ENCODE measurements at places on chromosomes 7 and 10. TPM values are rescaled to one million over a fixed set of nuclear protein-coding genes. Genes with fewer than 3 reads are reported as not detected.

- DNase-seq: no peak
Measured at GRCh38 chr10:75058161-75058560, 53.3 kb upstream of the SAMD8 start.

- no peak for DNase-seq
Measured at GRCh38 chr10:103901299-103901698, 16.7 kb downstream of the STN1 start.

GRCh38 chr7:57867884-57868701 is 418.1 kb downstream of the ZNF716 start:
- no peak for DNase-seq

GRCh38 chr7:158531661-158532060 is 56.0 kb downstream of the PTPRN2 start:
- DNase-seq: no peak

Gene GRK5
- total RNA-seq: 22.7 TPM

GRCh38 chr7:1974290-1975101 is 258.2 kb downstream of the MAD1L1 start:
- DNase-seq: no peak

GRCh38 chr7:2757361-2757903 is 69.4 kb downstream of the AMZ1 start:
- DNase-seq: peak; percentile 29

DNA sequence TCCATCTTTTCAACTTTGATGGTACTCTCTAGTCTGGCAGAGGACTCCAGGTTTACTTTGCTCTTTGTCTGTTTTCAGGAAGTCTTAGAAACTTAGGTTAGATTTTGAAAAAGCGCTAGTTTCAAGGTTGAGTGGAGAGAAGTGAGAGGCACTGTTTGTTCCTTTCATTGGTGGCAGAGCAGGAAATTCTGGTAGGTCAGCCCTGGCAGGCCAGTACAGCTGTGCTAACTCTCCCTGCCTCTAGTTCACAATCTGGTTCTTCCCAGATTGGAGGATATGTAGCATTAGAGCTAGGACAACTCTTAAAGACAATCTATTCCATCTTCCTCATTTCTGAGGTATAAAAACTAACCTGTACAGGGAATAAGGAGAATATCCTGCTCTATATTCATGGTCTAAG is 160.9 kb upstream of the FZD1 start:
- DNase-seq: no peak

- no peak for DNase-seq
Measured at GRCh38 chr7:106152313-106152665, 40.2 kb upstream of the SYPL1 start.

DNA sequence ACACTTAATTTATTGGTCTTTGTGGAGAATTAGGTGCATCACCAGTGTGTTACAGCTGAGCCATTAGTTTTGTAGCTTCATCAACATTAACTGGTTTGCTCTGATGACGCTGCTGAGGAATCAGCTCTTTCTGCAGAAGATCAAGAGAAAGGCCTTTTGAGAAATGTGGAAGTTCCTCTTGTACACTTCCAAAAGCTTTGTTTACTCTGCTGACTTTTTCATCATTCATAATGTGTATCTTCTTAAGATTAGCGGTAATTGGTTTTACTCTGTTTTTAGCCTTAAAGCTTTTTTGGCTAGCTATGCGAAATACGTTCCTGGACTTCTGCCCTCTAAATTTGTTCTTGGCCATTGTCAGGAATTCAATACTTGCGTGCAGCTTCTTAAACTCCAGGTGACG is 8.2 kb upstream of the PHYH start:
- no peak for DNase-seq

DNA sequence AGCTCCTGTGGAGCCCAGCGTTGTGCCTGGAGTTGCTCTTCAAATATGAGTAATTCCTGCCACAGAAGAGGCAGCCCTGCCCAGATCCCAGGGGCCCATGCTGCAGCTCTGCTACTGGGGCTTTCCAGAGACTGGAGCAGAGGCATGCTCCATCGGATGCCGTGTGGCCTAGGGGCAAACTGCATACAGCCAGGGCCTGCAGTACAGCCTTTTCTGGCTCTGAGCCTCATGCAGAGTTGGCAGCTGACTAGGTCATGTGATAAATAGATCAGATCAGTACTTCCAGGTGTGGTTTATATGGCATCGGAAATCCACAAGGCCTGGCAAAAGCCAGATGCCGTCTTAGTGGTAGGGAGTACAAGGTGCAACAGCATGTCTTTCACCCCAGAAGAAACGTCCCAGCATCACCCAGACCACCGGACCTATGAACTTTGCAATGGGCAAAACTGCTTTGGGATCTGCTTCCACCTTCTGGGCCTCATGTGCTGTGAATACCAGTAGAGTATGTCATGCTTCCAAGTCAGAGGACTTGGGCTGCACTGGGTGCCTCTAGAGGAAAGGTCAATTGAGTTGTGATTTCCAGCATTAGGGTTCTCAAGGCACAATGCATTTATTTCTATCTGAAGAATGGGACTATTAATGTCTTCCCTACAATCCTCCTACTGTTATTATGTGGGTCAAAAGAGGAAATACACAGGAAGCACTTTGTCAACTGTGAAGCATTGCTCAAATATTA is 250.7 kb upstream of the ZNF32 start:
- no peak for DNase-seq

GRCh38 chr10:60044242-60044641 is 137.9 kb upstream of the CCDC6 start:
- no peak for DNase-seq

- DNase-seq: no peak
Measured at GRCh38 chr10:22158426-22158825, 59.4 kb downstream of the EBLN1 start.

DNA sequence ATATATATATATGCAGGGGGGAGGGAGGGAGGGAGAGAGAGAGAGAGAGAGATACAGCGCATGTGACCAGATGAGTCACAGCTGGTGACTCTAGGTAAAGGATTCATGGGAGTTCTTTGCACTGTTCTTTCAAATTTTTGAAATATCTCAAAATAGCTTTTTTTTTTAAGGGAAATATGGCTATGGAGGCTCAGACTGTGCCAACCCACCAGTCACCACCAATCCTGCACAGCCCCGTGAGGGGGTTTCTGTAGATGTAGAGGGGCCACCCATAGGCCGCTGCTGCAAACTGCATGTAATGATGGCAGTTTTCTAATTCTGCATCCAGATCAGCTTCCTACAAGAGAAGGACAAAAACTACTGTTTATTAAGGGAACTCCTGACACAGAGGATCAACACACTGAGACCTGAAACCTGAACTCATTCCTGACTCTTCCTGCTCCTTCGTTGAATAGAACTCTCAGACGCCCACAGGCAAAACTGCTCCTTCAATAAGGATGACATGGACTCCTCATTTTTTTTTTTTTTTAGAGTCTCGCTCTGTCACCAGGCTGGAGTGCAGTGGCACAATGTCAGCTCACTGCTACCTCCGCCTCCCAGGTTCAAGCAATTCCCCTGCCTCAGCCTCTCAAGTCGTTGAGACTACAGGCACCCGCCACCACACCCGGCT is 17.3 kb downstream of the DAGLB start:
- no peak for DNase-seq

GRCh38 chr10:26932576-26932975 is 71.8 kb upstream of the ABI1 start:
- DNase-seq: no peak

DNA sequence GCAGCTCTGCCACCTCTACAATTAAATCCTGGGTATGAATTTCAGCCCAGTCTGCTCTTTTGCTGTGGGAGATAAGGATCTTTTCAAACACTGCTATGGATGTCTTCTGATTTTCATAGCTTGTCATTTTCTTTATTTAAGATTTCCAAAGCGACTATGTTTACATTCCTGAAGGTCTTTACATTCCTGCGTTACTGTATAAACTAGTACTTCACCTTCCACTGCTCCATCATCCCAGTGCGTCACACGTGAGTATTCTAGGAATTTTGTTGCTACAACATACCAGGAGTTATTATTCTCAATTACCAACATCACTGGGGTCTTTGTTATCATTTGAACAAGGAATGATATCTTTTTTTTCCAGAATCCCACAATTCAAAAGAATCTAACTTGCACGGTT is 944.7 kb downstream of the SORCS3 start:
- DNase-seq: no peak

- DNase-seq: no peak
Measured at GRCh38 chr10:26857991-26858706, 2.6 kb downstream of the ABI1 start.

DNA sequence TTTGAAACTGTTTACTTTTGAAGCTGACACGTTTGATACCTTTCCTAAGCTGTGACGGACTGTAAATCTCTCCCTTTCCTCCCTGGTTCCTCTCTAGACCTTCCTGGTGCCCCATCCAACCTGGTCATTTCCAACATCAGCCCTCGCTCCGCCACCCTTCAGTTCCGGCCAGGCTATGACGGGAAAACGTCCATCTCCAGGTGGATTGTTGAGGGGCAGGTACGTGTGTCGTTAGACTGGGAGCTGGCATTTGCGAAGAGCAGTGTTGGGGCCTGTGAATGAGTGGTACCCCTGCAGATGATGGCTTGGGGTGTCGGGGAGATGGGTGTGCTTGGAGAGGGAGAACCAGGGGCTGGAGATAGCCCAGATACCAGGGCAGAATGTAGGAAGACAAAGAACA is 602.7 kb upstream of the FOXK1 start:
- DNase-seq: no peak

Gene HOXA13
- not detected for total RNA-seq

DNA sequence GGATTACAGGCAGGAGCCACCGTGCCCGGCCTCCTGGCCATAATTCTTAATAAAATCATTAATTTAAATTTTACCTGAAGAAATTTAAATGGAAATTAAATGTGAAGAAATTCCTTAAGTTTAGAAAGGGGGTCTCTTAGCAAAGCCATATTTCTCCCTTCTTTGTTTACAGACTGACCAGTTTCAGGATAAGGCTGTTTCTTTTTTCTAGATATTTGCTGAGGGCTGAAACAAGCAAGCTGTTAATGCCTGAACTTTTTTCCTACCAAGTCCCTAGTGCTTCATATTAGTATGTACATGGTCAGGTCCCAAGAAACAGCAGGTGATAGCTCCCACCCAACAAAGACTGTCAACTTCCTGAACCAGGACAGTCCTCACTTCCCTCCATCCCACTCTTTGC is 18.1 kb upstream of the PDIA4 start:
- DNase-seq: no peak

GRCh38 chr10:28945959-28946358 is 268.6 kb downstream of the BAMBI start:
- DNase-seq: no peak

GRCh38 chr10:122213766-122214165 is 57.3 kb upstream of the BTBD16 start:
- DNase-seq: no peak
